ENCODE measurements at places on chromosomes 5 and 9.

GRCh38 chr5:40227366-40227765 lies 452.3 kb upstream of the PTGER4 start:
- DNase-seq, result no peak

- no peak for DNase-seq
Measured at GRCh38 chr5:36177715-36178523, 26.0 kb downstream of the SKP2 start.

DNA sequence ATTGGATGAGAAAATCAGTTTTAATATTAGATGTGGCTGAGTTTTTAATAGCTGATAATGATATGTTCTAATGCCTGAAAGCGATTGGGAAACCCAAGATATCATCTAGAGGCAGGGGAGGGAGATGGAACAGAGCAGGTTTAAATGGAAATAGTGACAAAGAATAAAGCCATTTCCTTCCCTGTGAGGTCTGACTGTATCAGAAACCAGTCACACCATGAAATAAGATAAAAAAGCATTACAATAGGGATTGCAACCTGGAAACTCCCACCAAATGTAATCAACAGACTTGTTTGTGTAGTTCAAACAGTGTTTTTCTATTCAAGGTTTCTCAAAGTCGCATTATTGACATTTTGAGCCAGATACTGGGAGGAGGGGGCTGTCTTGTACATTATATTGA lies 110.1 kb upstream of the SMIM23 start:
- DNase-seq, result no peak

- no peak for DNase-seq
Measured at GRCh38 chr9:128638580-128638979, 18.1 kb downstream of the DYNC2I2 start.

DNA sequence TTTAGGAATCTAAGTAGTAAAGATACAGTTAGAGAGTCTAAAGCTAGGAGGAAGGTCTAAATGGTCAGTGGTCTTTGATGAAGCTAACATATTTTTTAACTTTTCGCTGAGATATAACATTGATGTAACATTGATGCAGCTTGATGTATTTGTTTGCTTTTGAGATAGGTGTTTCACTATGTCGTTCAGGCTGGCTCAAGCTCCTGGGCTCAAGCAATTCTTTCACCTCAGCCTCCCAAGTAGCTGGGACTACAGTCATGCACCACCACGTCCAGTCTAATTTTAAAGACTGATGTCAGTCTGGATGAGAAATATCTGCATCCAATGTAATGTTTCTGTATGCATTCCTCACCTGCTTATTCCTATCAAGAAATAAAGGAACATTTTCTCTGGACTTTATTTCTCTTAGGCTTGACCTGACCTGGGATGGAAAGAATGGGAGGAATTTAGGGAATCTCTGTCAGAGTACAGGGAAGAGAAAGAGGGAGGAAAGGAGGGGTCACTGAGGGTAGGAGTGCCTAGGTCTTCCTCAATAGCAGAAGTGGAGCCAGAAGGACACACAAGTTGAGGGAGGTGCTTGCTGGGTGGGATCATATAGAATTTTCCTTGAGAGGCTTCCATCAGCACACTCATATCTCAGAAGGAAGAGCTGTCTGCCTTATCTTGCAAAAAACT lies 101.5 kb upstream of the GPBP1 start:
- no peak for DNase-seq

DNA sequence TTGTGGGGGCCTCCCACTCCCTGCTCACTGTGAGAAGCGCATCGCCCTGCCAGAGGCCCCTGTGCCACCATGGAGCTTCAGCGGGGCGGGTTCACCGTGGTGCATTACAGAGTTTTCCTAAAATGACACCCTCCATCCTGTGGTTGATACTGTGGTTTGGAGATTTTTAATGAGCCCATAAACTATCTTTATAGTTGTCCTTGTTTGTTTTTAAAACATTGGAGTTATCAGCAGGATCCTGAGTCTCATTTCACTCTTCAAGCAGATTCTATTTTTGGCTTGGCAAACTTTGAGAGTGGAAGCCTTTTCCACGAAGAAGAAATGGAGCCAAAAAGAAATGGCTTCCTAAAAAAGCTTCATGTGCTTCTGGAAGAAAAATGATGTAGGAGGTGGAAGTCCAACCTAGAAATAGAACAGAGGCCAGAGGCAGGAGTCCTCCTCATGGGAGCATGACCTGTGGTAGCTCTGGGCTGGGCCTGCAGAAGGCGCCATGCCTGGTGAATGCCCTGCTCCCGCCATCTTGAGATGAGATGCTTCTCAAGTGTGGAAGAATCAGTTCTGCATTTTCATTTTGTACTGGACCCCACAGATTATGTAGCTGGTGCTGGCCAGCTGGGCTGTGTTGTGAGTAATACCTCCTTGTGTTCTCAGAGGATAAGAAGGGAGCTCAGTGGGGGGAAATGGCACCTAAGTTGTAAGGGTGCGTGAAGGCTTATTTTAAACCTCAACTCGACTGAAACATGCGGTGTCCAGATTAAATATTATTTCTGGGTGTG lies 79.0 kb upstream of the RAI14 start:
- no peak for DNase-seq

DNA sequence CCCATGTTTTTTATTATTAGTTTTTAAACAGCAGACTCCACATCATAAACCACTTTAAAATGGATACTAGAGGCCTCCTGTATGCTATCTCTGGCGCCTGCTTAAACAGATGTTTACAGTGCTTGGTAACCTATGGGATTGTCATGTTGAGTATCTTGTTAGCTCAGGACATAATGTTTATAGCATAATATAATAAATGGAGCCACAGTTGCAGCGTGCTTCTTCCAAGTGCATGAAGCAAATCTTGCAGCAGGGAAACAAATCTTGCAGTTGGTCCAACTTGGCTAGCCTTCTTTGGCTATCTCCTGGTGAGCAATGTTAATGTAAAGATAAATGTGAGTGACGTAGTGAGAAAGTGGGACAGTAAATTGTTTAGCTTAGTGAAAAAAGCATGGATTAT lies 2.8 kb downstream of the GHR start:
- DNase-seq, result no peak

DNA sequence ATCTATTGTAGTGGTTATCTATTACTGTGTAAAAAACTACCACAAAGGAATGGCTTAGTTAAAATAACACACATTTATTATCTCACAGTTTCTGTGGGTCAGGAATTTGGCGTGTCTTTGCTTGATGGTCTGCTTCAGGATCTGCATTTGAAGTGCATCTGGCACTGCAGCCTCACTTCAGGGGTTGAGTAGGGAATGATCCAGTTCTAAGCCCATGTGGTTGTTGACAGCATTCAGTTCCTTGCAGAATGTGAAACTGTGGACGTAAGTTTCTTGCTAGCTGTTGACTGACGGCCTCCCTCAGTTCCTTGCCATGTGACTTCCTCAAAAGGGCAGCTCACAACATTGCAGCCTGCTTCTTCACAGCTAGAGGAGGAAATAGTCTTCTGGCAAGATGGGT lies 2.1 kb upstream of the OGN start:
- DNase-seq, result peak; percentile 23

GRCh38 chr5:146832985-146833732 lies 45.4 kb downstream of the PPP2R2B start:
- no peak for DNase-seq

DNA sequence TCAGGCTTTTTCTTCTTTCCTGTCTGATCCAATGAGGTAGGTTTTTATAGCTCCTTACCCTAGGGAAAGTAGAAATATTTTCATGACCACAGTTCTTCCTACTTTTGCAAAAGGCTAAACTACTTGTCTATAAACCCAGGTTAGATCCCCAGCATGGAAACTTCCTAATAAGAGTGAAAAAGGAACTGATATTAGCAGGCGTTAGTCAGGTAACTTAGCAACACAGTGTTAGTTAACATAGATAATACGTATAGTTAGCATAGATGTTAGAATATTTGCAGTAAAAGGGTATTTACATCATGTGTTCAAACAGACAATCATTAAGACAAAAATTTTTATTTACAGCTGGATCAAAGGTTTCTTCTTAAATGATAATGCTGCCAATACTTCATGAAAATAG lies 162.9 kb upstream of the DAB2 start:
- no peak for DNase-seq

- DNase-seq, result no peak
Measured at GRCh38 chr5:2371419-2371710, 380.1 kb downstream of the IRX2 start.

DNA sequence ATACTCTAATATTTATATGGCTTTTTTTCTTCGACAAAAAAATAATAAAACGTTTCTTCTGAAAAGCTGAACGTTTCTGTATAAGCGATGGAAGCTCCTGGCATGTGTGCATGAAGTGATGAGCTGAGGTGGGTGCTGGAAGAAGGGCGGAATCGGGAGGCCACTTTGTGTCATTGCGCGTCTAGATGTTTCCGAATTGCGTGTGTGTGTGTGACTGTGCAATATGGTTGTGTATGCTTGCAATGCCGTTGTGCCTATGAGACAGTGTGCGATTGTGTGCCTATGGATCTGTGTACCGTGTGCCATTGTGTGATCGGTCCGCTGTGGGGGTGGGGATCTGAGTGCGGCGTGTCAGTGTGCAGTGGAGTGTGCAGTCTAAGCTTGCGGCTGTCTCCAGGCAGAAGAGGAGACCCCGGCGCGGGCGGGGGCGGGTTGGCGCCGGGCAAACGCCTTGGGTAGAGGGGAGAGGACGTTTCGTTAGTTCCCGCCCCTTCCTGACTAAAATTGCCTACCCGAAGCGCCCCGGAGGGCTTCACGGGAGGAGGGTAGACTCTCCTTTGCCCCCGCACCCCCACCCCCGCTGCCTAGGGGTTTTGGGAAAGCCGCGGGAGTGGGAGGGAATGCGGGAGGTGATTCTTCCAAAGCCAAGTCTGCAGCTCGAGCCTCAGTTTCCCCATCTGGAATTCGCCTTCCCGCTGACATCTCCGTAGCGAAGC lies 24.2 kb downstream of the PCDHGC5 start:
- DNase-seq, result peak; percentile 27

DNA sequence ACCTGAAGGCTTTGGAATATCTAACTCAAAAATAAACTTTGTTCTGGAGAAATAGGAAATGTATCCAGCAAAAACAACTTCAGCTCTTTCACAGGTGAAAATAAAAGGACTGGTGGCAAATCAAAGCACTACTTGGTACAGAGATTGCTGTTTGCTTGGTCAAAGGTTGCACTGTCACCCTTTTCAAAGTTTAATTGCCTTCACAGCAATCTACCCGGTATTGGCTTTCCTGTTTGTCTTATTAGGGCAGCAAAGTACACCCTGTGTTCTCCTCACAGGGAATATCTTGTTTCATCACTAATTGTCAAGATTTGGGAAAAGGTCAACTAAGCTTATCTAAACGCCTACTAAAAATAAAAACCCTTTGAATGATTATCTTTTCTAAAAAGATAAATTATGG lies 214.1 kb upstream of the ADCY2 start:
- DNase-seq, result no peak

- DNase-seq, result no peak
Measured at GRCh38 chr5:38602641-38603040, 46.2 kb upstream of the LIFR start.

DNA sequence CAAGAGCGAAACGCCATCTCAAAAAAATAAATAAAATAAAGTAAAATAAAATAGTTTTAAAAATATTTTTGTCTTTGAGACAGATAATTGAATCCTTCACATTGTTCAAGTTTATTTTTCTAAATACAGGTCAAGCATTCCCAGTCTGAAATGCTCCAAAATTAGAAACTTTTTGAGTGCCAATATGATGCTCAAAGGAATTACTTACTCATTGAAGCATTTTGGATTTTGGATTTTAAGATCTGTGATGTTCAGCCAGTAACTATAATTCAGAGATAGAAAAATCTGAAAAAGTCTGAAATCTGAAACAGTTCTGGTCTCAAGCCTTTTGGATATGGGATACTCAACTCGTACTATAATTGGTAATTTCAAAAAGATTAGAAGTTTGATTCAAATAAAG lies 39.8 kb downstream of the RBM27 start:
- DNase-seq, result no peak

DNA sequence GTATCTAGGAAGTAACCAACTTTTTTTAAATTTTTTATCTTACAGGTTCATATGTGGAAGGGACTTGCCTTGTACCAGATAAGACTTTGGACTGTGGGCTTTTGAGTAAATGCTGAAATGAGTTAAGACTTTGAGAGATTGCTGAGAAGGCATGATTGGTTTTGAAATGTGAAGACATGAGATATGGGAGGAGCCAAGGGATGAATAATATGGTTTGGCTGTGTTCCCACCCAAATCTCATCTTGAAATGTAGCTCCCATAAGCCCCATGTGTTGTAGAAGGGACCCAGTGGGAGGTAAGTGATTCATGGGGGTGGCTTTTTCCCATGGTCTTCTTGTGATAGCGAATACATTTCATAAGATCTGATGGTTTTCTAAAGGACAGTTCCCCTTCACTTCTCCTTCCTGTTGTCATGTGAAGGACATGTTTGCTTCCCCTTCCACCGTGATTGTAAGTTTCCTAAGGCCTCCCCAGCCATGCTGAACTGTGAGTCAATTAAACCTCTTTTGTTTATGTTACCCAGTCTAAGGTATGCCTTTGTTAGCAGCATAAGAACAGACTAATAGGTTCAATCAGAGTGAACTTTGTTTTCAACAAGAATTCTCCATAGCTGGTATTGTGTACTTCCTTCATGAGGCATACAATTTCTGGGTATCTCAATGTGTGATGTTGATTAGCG lies 535.6 kb upstream of the MEF2C start:
- no peak for DNase-seq

DNA sequence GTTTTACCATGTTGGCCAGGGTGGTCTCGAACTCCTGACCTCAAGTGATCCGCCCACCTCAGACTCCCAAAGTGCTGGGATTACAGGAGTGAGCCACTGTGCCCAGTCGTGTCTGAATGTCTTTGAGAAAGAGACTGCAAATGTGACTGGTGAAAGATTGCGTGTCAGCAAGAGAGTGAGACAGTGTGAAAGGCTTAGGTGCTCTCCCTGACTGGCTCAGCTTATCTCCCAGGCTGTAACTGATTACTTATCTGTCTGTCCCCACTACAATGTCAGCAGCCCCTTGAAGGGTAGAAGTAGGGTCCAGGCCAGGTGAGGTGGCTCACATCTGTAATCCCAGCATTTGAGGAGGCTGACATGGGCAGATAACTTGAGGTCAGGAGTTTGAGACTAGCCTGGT lies 3.4 kb upstream of the FGFR4 start:
- DNase-seq, result no peak

DNA sequence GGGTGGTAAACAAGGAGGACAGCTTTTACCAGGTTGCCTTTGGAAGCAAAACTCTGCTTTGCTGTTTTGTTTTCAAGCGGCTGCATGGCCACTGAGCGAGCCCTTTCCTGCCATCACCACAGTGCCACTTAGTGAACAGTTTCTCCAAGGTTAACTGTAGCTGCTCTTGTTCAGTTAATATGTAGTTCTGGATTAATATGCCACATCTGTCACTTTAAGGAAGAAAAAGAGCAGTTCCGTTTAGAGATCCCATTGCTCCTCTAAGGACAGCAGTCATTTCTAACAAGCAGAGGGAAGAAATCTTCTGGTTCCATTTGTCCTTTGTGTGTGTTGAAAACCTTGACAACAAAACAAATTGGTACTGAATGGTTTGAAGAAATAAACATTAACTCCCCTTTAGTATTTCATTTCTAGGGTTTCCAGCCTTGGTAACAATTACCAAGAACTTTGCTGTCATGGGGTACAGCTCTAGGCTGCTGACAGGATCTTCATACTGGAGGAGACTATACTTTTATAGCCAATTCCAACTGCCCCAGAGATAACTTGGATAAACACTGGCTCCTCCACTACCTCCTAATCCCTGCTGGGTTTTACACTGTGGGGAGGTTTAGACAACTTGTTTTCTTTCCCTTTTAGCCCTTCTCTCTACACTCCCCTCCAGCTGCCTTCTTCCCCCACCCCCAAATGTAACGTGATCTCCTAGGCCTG lies 10.3 kb upstream of the ABL1 start:
- DNase-seq, result no peak

GRCh38 chr5:82538339-82539034 lies 260.3 kb upstream of the RPS23 start:
- no peak for DNase-seq

GRCh38 chr5:5512543-5512942 lies 90.1 kb downstream of the ICE1 start:
- DNase-seq, result no peak
